LHCN-M2 (cell line): ENCODE measurements at places on chromosomes 12 and 14. TPM values are rescaled to one million over a fixed set of nuclear protein-coding genes. Genes with fewer than 3 reads are reported as not detected.

The PXMP2 gene
- 31.6 and 33.2 TPM in 2 replicates for total RNA-seq

The CLEC2D gene
- 2.5 and 2.8 TPM in 2 replicates for total RNA-seq

The PLEKHD1 gene
- 0.06 TPM in 1 of 2 replicates, not detected in the other for total RNA-seq

The CCDC196 gene
- total RNA-seq: not detected in 2 replicates
